Muscle of back (tissue), 13 donors: ENCODE measurements at places on chromosomes 5 and 9.

- no peak for DNase-seq
These were observed 102.0 kb upstream of the PRLR start for GRCh38 chr5:35331956-35332950.

DNA sequence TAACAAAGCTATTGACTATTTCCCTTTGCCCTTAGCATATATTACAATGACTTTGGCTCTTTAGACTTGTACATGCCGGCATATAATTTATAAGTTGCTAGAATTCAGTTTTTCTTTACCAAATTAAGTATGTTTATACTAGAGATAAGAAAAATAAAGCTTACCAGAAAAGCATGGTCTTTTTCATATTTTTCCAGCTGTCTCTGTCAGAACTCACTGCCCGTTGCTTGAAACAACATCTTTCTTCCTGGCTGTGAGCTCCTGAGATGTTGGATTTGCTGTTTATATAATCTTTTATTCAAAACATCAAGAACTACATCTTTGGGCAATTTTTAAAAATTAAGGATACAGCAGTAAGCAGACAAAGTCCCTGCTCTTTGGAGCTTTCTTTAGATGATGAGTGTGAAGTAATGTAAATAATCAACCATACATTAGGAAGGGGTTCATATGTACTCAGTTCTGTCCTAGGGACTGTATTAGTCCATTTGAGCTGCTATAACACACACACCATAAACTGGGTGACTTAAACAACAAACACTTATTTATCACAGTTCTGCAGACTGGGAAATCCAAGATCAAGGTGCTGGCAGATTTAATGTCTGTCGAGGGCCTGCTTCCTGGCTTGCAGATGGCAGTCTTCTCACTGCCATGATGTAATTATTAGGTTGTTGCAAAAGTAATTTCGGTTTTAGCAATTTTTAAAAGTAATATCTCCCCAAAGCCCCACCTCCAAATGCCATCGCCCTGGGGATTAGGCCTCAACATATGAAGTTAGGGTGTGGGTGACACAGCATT lies 45.4 kb upstream of the RANBP3L start:
- no peak for DNase-seq

- DNase-seq: no peak
These were observed 24.4 kb upstream of the ZNF366 start for GRCh38 chr5:72531496-72532190.

DNA sequence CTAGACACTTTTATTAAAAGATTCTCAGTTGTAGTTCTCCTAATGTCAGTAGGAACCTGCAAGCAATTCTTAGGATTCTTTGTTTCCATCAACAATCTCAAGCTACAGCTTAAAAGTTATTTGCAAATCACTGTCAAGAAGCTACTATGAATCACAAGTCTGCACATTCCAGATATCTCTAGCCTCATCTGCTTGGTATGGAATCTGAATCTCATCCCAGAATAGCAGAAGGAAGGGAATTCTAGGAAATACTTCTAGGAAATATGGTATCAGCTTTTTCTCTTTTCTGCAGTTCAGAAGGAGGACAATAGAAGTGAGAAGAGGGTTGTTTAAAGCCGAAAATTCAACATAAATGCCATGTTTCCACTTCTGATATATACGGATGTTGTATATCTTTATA lies 792.2 kb upstream of the CDH9 start:
- no peak for DNase-seq

GRCh38 chr9:125183054-125183453 lies 6.5 kb downstream of the PPP6C start:
- no peak for DNase-seq

GRCh38 chr9:127135056-127135745 lies 12.8 kb upstream of the ANGPTL2 start:
- DNase-seq: no peak

DNA sequence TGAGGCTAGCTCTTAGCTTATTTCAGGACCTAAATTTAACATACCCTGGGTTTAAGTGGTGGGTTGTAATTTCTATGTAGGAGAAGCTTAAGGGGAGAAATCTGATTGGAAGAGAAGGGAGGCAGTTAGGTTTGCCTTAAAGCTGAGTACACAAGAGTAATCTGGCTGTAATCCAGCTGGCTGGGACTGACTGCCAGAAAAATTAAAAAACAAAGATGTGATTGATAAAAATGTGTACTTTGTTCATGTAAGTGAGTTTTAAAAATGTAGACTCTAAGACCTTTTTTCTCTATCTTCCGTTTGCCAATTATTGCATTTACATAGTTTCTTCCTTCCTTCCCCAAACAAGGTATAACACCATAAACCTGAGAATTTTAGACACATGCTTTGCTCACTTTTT lies 17.5 kb upstream of the MSMP start:
- DNase-seq: no peak

DNA sequence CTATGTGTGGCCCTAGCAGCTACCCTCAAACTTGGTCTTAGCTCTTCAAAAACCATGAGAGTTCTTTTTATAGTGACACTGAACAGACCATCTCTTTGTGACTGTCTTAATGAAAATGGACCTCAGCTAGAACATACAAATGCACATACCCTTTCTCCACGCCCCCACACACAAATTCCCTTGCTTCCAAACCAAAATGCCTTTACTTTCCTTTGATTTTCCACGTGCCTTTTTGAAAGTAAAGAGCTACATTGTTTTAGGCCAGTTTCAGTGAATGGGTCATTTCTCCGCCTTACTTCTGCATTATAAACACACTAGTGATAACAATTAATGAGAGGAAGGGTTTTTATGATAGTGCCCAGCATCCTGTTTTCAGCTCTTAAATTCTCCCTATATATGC lies 105.8 kb upstream of the EFNA5 start:
- DNase-seq: no peak

DNA sequence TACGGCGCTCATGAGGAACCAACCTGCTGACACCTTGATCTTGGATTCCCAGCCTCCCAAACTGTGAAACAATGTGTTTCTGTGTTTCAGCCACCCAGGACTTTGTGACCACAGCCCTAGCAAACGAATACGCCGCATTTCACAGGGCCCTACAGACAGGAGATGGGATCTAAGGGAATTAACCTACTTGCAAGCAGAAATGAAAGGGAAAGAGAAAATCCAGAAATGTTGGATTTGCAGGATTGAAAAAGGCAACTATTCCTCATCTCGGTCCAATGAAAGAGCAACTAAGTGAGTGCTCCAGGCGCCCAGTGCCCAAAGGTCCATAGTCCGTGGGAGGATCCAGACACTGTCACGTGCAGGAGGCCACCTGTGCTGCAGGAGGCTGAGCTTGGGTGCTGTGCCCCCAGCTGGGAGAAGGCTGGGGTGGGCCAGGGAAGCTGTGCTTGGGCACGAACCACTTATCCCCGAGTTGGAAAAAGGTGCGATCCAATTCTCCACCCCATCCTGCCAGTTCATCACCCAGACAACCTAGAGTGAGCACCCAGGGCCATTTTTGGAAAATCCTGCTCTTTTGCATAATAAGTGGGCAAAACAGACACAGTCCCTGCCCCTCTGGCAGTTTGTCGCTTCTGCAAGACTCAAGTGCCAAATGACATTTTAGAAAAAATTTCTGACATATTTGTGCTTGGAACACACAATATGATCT lies 177.9 kb downstream of the C9orf50 start:
- no peak for DNase-seq

DNA sequence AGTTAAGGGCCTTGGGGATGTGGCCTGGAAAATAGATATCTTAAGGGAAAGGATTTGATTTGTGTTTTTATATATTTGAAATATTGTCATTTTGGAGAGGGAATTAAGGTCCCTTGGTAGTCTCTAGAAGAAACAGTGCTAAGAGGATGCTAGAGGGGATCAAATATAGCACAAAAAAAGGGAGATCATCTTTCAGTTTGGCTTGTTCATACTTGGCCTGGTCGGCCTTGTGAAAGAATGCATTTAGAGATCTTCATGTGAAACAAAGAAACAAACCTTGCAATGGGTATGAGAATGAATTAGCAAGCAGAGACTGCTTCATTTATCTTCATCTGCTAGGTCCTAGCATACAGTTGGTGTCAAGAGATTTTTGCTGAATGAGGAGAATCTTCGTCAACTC lies 15.0 kb downstream of the DMRT2 start:
- no peak for DNase-seq

DNA sequence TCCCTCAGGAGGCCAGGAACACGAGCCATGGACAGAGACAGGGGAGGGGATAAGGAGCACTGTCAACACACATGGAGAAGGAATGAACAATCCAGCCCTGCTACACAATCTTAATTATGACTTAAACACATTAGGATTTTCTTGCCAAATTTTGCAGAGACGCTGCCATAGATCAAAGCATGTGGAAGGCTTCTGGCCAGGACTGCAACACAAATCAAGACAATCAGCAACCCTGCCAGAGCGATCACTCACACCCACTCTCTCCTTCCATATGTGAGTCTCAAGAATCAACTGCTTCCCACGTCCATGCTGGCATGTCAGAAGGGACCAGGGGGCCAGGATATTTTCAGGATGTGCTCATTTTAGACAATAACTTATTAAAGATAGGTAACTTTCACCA lies 85.6 kb downstream of the ROR2 start:
- no peak for DNase-seq
